Naive B cell (primary cell): ENCODE measurements at places on chromosomes 16 and 17.

- no peak for DNase-seq
These were observed 27.7 kb downstream of the AP2B1 start for GRCh38 chr17:35614810-35615209.

DNA sequence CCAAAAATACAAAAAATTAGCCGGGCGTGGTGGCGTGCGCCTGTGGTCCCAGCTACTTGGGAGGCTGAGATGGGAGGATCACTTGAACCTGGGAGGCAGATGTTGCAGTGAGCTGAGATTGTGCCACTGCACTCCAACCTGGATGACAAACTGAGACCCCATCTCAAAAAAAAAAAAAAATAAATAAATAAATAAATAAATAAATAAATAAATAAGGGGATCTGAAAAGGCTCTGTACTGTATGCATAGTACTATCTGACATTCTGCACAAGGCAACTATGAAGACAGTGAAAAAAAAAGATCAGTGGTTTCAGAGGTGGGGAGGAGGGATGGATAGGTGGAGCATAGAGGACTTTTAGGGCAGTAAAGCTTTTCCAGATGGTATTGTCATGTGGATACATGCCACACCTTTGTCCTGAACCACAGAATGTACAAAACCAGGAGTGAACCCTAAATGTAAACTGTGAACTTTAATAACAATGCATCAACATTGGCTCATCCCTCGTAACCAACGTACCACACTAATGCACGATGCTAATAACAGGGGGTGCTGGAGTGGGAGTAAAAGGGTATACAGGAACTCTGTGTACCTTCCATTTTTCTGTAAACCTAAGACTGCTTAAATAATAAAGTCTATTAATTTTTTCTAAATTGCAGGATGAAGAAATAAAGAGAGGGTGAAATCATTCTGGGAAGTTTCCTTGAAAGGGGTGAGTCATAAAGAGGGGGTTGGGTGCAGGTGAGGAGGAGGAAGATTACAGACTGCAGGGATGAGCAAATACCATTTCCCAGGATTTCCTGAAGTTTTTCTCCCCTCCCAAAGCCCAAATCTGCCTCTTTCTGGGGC, 155.8 kb upstream of the SDK2 start:
- DNase-seq: no peak

DNA sequence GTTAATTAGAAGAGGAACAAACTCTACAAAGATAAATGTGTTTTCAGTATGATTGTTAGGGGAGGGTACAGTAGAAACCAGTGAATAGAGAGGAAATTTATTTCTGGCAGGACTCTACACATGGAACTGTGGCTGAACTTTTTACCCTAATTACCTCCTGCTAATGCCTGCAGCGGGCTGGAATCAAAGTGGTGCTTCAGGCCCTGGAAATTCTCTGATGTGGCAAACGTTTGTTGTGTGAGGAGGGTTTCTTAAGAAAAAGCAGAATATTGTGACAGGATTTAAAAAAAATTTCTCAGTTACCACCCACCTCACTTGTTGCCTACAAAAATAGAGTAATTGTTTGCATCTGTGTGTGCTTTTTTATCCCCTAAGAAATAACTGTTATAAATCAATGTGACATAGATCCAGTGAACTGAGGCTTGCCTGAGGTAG, 154.5 kb downstream of the BCAS3 start:
- no peak for DNase-seq

DNA sequence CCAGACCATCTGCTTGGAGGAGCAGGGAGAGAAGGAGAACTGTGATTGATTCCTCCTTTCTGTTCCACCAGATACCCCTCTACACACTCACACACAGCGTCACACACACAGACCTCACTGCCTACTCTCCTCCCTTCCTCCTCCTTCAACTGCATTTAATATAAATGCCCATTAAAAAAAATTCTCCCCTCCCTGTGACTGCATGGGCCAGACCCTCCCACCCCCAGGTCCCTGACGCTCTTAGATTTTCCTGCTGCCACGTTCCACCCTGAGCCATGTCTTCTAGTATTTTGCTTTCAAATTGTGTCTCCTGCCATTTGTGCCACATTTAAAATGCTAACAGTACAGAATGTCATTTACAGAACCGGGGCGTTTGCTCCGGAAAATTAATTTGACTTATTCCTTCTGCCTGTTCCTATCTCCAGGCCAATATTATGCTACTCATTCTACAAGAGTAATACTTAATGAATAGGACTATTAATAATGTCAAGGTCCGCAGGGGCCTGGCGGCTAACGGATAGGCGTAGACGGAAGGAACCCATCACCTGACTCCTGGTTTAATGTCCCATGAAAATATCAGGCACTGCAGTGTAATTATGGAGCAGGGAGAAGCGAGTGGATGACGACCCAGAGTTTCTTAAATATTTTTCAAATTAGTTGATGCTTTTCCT, 100.2 kb downstream of the MRM1 start:
- no peak for DNase-seq
